ENCODE measurements at places on chromosomes 1 and 21. TPM values are rescaled to one million over a fixed set of nuclear protein-coding genes. Genes with fewer than 3 reads are reported as not detected.

DNA sequence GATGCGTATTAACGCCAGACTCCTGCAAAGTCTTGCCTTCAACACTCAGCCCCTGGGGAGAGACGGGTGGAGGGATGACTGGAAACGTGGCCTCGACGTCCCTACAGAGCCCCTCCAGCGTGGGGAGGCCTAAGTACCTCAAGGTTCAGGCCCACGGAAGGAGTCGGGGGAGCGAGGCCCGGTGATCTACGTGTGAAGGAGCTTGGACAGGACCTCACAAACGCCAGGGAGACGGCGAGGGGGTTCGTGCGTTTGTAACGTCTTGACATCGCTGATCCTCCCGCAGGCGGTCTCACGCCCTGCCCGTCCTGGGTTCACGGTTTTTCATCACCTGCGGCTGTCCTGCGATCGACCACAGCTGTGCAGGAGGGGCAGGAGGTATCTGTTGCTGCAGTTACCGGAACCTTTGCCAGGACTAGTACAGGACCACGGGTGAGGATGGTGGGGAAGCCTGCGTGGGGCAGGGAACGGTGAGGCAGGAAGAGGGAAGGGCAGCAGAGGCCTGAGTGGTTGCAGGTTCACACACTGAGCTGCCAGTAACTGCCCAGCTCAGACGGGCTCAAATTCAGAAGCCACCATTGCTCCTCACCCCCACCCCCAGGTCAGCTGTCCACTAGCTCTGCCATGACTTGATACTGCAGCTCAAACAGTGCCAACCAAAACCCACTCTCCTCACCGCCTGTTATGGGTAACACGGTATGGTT lies 889 bp upstream of the CCNL2 start:
- peak overlapping the region; percentile 89 for H3K27ac ChIP-seq
- H3K36me3 ChIP-seq: no peaks in the 10 kb centered on the region
- H3K4me1 ChIP-seq: no peaks in the 10 kb centered on the region
- no peak for DNase-seq

DNA sequence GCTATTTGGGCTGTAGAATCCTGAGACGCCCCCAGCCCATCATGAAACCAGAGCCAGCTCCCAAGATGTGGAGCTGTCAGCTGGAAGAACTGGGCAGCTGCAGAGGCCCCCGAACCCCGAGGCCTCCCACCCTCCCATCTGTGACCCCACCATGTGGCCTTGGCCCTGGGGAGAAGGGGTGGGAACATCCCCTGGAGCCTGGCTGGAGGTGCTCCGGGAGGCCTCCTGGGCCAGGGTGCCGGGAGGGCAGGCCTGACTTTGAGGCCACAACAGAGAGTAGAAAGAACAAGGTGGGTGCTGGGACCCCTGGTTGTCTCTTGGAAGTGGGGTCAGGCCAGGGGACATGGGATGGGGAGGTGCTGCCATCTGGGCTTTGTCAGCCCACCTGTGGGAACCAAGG lies 6.0 kb upstream of the SMYD3 start:
- no peak for DNase-seq
- no peak overlapping the region for H3K4me3 ChIP-seq
- H3K27me3 ChIP-seq: no peaks in the 10 kb centered on the region
- H3K36me3 ChIP-seq: no peaks in the 10 kb centered on the region
- H3K4me1 ChIP-seq: no peaks in the 10 kb centered on the region
- no peak overlapping the region for H3K27ac ChIP-seq

Gene SELP
- 18.2 TPM for total RNA-seq

DNA sequence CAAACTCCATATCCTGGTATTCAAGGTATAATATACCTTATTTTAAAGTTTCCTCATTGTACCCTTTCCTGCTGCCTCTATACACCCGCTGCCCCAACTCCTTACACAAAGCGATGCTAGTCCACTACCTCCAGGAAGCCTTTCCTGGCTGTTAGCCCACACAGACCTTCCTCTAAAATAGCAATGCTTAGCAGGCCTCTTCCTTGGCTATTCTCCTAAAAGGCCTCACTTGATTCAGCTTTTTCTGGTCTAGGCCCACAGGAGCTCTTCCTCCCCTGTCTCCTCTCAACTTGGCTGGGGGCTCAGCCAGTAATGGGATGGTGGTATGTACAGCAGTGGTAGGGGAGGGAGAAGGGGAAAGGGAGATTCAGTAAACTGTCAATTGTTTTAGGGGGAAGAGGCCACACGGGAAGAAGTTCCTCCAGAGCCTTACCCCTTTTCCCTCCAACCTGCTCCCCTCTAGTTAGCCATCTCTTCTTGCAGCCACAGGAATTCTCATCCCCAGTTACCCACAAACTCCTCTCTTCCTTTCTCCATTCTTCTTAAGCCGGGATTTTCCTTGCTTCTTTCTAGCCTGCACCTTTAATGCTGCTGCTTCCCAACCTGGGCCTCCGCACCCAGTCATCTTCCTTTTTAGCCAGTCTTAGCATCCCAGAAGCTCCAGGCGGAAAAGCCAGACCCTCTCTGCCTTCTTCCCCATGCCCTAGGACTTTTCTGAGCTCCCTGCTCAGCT lies 2.6 kb downstream of the LRRC41 start:
- no peaks in the 10 kb centered on the region for H3K4me1 ChIP-seq
- H3K36me3 ChIP-seq: peaks cover 21% of the 10 kb centered on the region
- peak overlapping the region; percentile 77 for H3K4me3 ChIP-seq
- H3K27me3 ChIP-seq: no peaks in the 10 kb centered on the region
- H3K27ac ChIP-seq: peak overlapping the region; percentile 98
- no peak for DNase-seq

DNA sequence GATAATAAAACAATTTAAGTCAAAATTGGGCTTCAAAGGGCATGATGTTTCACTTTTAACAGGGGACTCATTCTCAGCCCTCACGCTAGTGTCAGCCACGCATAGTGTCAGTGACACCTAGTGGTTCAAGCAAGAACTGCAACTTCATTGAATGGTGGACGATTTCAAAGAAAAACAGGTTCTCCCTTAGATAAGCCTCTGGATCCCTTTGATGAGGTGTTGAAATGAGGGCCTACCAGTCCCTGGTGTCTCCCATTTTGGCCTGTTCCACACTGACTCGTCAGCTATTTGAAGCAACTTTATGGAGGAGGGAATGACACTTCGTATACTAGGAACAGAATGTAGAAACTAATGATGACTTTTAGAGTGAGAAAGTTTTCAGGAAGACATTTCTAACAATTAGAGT lies 56.2 kb downstream of the FCRL5 start:
- no peak overlapping the region for H3K27ac ChIP-seq
- no peaks in the 10 kb centered on the region for H3K36me3 ChIP-seq
- H3K4me3 ChIP-seq: no peak overlapping the region
- H3K27me3 ChIP-seq: peaks cover 5% of the 10 kb centered on the region
- H3K4me1 ChIP-seq: no peaks in the 10 kb centered on the region

DNA sequence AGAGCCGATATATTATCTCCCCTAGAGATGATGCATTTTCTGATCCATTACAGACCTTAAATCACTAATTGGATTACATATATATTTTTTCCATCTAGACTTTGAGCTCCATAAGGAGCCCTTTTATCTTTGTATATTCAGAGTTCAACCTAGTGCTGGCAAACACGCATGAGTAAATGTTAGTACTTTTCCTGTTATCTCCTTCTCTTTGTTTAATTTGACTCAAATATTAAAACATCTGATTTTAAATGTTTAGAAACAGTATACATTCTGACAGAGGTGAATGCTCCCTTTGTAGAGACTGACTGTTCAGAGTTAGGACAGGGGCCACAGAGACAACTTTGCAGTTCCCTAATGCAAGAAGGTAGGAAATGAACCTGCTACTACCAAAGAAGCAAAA lies 37.1 kb downstream of the EIF2B3 start:
- no peak overlapping the region for H3K4me3 ChIP-seq
- no peak for DNase-seq
- no peaks in the 10 kb centered on the region for H3K36me3 ChIP-seq
- H3K27me3 ChIP-seq: no peaks in the 10 kb centered on the region
- H3K4me1 ChIP-seq: peaks cover 32% of the 10 kb centered on the region

- no peak for DNase-seq
- no peaks in the 10 kb centered on the region for H3K4me1 ChIP-seq
- H3K36me3 ChIP-seq: no peaks in the 10 kb centered on the region
- no peak overlapping the region for H3K4me3 ChIP-seq
Measured at GRCh38 chr1:183954496-183954895, 83.0 kb downstream of the COLGALT2 start.

- H3K36me3 ChIP-seq: no peaks in the 10 kb centered on the region
- no peaks in the 10 kb centered on the region for H3K27me3 ChIP-seq
Measured at GRCh38 chr1:31380181-31380580, 7.3 kb upstream of the FABP3 start.

DNA sequence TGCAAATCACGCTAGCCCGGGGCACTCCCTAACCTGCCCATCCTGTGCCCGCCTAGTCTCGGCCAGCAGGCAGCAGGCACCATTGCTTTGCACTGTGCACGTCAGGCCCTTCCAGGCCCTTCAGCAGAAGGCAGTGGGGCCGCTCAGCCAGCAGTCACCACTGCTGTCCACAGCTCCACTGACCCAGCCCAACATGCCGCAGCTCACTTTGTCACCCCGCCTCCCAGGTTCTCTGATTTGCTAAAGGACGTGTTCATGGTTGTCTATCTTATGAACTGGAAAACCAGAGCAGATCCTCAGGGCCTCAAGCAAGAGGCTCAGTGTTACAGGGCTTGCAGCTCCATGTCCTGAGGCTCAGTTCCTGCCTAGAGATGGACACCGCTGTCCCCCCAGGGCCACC lies 14.2 kb upstream of the SPOCD1 start:
- H3K4me3 ChIP-seq: no peak overlapping the region
- DNase-seq: no peak
- no peak overlapping the region for H3K27ac ChIP-seq

DNA sequence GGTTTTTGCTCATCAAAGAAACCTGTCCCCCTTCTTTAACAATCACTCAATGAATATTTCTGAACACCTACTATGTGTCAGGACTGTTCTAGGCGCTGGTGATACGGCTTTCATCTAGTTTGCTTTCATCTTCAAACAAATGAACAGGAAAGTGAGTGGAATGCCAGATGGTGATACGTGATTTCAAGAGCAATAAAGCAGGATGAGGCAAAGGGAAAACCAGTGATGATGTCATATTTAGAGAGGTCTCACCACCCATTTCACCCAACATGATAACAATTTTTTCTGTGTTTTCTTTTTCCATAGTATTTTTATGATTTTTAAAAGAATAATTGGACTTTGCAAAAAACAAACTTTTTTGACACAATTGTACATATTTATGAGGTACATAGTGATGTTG lies 11.3 kb upstream of the SLC6A17 start:
- no peak overlapping the region for H3K4me3 ChIP-seq
- no peak for DNase-seq
- no peaks in the 10 kb centered on the region for H3K36me3 ChIP-seq
- H3K4me1 ChIP-seq: no peaks in the 10 kb centered on the region
- no peak overlapping the region for H3K27ac ChIP-seq
- no peaks in the 10 kb centered on the region for H3K27me3 ChIP-seq

DNA sequence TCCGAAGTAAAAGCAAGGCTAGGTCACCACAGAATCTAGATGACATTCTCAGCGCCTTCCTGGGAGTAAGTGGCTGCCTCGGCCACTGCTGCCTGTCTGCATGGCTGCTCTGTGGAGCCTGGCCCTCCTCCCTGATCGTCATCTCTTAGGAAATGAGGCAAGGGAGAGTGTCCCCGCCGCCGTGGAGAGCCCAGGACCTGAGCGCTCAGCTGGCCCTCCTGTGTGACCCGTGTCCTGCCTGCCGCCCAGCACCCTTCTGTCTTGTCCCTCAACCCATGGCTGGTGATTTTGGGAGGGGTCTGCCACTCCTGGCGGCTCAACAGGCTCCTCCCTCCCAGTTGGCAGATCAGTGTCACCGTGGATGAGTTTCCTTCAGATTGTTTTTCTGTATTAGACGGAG lies 156.4 kb upstream of the COL6A1 start:
- no peak overlapping the region for H3K4me3 ChIP-seq
- no peaks in the 10 kb centered on the region for H3K4me1 ChIP-seq
- no peak overlapping the region for H3K27ac ChIP-seq
- H3K36me3 ChIP-seq: no peaks in the 10 kb centered on the region
- no peak for DNase-seq
